ENCODE measurements at places on chromosomes 16 and 17.

- DNase-seq: no peak
Measured at GRCh38 chr16:2238150-2238837, 2.0 kb downstream of the DNASE1L2 start.

DNA sequence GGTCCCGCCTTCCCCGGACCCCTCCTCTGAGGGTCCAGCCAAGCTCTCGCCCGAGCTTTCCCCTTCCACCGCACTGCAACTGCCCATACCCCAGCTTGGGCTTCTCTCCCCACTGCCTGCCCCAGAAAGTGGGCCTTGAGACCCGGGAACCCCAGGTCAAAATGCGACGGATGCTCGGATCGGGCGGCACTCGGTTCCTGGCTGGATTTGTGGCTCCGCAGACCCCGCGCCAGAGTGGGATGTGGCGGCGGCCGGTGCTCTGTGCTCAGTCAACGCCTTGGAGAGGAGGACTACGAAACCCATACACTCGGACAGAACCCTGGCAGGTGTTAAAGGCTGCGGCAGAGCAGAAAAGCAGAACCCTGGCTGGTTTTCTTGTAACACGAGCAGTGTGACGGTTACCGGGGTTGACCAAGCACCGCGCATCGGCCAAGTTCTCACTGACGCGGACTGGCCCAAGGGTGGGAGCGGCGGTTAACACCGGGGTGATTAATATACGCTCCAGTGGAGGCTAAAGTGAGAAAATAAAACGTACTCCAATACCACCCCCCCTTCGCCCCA is 885 bp upstream of the SLFN13 start:
- peak; percentile 58 for DNase-seq

DNA sequence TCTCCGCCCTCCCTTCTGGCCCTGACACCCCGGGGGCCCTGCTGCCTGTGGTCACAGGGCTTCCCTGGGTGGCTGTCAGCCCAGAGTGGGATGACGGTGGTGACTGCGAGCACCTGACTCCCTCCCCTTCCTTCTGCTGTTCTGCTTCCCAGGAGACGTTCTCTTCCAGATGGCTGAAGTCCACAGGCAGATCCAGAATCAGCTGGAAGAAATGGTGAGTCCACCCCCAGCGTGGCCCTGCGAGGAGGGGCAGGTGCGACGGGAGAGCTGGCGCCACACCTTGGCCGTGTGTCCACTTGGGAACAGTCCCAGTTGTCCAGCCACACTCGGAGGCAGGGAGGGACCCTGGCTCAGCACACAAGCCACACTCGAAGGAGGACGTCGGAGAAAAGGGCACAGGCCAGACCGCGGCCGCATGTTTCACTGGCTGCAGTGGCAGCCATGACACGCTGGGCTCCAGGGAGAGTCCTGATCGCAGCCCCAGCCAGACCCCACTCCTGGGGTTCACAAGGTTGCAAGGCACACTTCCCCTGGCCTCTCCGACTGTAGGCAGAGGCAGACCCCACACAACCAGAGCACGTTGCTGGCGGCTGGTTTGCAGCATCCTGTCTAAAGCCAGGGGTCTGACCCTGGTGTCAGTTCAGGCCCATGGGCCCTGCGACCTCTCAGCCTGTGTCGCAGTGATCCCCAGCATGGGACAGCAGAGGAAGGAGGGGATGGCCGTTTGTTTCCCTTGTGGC is 49.9 kb downstream of the BAIAP2 start:
- no peak for DNase-seq

- no peak for DNase-seq
Measured at GRCh38 chr16:17389384-17389783, 81.4 kb downstream of the XYLT1 start.

- no peak for DNase-seq
Measured at GRCh38 chr16:86974120-86974519, 343.1 kb downstream of the C16orf95 start.

GRCh38 chr16:9183682-9184353 is 92.4 kb downstream of the HAPSTR1 start:
- no peak for DNase-seq

- DNase-seq: peak; percentile 63
Measured at GRCh38 chr16:67537270-67537635, 8.6 kb downstream of the RIPOR1 start.

DNA sequence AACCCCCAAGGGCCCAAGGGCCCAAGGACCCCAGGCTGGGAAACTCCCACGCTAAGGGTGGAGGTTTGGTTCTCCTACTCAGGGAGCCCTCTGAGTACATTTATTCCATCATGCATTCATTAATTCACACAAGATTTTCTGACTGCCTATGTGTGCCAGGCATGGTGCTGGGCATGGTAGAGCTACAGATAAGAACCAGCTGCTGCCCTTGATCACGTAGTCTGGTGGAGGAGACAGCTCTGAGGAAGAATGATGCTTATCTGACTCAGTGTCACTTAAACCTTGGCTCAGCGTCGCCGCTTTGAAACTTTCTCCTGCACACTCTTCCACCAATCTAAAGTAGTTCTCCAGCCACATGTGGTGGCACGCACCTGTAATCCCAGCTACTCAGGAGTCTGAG is 3.6 kb upstream of the ARL4D start:
- no peak for DNase-seq

DNA sequence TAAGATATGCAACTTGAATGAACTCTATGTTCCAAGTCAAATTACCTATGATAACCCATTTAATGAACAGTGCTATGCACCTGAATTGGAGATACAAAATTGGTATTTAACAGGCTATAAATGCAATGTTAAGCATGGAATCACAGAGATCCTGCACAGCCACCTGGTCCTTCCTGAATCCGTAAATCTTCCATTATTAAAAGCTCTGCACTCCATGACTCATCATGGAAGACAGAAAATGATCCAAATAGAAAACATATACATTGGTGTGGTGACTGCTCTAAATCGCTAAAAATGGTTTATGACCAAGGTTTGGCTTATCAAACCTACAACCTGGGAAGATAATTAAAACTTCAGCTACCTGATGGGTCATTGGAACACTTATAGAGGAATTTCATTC is 45.3 kb downstream of the GLG1 start:
- no peak for DNase-seq

- DNase-seq: no peak
Measured at GRCh38 chr16:85753559-85753958, 2.7 kb upstream of the C16orf74 start.

DNA sequence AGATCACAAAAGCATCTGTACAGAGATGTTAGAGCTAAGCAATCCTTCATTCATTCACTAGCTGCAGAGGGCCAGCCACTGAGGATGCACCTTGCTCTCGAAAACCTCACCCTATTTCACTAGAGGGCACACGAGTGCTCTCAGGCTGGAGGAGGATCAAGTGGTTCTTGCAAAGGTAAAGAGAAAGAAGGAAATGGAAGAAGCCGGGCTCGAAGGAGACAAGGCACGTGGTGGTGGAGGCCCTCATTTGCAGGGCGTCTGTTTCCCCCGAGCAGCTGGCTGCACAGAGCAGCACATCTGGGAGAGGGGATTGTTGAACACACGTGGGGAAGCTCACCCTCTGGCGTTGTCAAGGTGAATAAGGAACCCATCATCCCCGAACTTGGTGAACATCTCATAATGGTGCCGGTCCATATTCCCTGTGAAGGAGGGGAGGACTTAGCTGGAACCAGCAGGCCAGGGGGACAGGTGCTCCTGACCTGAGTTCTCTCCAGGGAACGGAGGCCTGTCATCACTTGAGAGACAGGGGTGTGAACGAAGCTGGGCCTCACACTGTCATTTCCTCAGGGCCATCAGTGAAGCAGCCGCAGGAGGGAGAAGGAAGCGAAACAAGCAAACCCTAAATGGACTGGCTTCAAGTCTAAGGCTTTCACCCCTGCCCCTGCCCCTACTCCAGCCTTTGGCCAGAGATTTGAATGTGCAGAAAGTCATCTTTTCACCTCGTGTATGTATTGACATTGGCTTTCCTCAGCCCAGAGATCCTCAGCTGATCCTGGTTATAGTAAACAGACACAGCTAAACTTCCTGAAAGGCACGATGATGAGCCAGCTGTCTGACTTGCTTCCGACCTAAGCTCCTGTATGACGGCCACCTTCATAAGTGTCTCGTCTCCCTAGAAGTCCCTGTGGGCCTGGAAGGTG is 27.6 kb downstream of the PRKAR1A start:
- DNase-seq: no peak

All from CD4-positive, alpha-beta T cell treated with Interleukin-15 for 1 hour (primary cell).